GM12864 (cell line): ENCODE measurements at places on chromosomes 7 and 10.

DNA sequence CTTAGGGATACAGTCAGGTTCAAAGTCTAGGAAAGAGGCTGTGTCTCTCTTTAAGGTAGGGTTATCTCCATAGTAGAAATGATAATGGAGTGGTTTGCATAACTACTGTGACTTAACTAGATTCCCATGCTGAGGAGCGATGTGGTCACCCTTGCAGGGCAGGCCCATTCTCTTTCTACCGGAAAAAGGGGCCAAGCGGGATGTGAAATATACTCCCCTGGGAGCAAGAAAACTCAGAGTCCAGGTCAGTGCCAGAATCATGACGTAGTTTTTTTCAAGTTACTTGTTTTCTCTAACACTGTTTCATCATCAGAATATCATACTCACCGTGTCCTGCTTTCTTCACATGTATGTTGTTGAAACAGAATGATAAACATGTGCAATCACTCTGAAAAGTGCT lies 649.0 kb upstream of the ANKRD30A start:
- DNase-seq = no peak

GRCh38 chr7:91357379-91357778 lies 93.1 kb downstream of the FZD1 start:
- no peak for DNase-seq

DNA sequence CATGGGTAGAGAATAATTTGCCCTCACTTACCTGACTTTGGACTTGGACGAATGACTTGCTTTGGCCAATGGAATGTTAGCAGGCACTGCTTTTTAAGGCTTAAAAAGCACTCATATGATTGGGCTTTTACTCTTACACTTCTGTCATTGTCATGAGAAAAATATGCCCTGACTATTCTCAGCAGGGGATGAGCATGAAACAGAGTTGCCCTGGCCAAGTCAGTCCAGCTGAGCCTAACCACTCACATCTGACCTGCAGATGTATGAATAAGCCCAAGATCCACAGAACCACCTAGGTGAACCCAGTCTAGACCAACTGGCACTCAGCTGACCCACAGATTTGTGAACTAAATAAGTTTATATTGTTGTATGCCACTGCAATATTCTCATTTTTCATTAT lies 573.5 kb downstream of the TNS3 start:
- no peak for DNase-seq

GRCh38 chr7:80298201-80298600 lies 163.6 kb downstream of the GNAI1 start:
- DNase-seq = no peak

DNA sequence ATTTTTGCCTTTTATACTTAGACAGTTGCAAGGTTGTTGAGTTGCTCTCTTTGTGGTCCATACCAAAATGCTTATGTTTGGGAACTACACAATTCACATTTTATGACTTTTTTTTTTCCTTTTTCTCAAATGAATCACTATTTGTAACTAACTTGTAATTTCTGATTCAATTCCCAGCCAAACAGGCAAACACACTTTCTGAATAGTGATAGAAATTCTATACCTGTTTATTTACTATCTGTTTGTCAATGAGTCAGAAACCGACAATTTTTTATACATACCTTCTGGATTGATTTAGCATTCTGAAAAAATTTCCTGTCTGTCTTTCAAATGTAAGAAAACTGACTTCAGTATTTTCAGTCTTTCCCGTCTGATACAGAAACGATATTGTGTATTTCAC lies 69.1 kb downstream of the MBL2 start:
- no peak for DNase-seq

DNA sequence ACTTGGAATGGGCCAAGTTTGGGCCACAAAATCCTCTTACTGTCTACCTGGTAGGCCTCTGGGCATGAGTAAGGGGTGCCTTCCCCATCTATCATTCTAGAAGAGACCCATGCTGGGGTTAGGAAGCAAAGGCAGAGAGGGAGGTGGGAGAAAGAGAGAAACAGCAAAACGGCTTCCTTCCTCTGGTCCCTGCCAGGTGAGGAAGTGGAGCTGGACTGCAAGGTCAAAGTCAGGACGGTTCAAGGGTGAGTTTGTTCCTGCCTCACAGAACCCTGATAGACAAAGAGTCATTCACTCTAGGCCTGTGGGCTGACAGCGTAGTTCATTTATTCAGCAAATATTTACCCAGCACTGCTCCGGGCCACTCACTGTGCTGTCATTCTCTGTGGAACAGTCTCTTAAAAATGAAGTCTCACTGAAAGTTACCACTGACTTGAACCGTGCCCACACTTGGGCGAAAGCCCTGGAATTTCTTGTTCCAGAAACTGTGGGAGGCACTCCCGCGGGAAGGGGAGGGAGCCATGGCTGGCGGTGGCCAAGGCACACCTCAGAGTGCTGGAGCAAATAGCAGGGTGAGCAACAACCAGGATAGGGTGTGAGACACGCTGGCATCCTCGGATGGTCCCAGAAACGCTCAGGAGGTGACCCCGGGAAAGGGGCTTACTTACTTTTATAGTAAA lies 26.2 kb upstream of the ECHDC3 start:
- DNase-seq = no peak

GRCh38 chr10:70621503-70622078 lies 19.1 kb upstream of the PRF1 start:
- DNase-seq = no peak

DNA sequence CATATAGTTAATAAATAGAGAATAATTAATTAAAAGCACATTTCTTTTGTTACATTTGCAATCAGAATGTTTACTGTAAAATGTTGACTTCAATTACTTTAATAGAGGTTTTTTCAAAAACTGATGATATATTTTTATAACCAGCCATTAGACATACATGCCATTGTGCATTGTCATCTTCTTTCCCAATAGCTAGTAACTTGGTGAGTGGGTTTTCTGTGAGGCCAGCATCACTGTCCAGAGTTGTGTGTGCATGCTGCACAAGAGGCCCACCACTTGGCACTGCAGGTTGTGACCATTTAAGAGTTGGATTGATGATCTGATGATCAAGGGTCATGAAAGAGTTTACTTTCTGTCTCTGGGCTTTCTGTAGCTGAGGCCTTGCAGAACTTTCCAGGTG lies 46.5 kb downstream of the TFEC start:
- DNase-seq = no peak
